ENCODE measurements at places on chromosomes 7 and 10.

DNA sequence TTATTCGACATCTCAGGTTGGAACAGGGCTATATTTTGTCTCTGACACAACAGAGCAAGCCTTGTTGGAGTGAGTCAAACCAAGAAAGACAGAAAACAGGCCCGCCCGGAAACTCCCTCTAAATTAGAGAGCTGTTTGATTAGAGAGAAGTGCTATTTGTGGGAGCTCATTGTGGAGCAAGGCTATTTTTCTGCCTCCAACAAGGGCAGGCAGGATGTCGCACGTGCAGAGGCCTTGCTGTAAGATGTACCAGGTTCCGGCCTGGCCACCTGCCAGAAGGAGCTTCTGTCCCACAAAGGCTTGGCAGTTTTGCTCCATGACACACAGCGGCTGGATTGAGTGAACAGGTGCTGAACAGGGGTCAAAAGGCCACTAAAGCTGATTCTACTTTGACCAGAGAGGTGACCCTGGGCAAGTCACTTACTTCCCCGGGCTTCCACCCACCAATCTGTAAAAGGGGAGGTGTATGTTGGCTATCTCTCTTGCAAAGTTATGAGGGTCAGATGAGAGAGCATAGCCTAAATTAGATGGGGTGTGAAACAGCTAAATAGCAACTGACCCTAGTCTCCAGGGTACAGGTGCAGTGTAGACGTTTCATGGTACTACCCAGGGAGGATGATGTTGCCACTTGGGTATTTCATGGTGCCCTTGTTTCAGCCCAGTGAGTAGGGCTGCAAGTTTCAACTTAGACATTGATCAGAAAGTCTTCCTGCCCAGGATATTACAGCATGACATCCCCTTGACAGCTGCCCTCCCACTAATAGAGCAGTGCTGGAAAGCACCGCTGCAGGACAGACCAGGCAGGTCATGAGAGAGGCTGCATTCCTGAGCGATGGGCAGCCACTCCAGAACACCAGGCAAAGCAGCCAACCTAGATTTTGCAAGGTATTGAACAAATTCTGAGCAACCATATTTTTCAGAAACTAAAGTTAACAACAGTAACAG is 62.0 kb downstream of the VSTM4 start:
- no peak for DNase-seq

DNA sequence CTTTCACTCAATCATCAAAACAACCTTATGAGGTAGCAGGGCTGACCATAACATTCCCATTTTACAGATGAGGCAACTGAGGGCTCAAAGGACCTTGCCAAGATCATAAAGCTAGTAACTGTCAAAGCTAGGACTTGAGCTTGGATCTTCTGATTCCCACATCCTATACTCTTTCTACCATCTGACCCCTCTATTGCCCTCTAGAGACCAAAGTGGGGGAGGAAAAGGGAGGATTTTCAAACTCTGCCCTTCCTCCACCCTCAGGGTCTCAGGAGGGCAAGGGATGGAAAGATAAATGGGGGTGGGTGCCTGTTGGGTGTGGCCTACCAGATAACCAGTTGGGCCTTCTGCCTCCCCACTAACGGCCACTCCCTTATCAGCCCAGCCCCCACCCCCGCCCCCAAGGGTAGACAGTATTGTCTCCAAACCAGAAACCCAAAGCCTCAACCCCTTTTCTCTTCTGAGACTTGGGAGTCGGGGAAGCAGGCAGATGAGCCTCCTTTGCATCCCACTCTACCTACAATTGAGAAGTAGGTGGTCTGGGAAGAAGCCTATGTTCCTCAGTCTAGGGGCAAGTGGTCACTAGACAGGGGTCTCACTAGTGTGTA is 7.9 kb downstream of the LDB1 start:
- DNase-seq, result no peak

- no peak for DNase-seq
Observed at GRCh38 chr10:69123306-69123746, 652 bp upstream of the VPS26A start.

DNA sequence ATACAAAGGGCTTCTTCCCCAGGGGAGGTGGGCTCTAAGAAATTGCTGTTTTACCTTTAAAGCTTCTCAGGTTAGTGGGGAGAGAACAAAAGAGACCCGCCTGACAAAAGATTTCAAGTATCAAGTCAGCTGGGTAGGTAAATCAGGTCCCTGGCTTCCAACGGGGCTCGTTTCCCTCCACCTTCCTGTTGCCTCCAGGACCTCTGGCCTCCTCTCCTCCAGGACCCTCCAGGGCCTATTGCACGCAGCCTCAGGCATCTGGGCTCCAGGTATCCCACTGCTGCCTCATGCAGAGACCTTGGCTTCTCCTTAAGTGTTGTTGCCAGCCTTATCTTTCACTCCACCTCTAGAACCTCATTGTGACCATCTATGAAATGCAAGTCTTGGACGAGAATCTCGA is 2.9 kb downstream of the BNIP3 start:
- DNase-seq, result no peak

- DNase-seq, result no peak
Observed at GRCh38 chr7:18421297-18422002, 74.1 kb upstream of the HDAC9 start.

DNA sequence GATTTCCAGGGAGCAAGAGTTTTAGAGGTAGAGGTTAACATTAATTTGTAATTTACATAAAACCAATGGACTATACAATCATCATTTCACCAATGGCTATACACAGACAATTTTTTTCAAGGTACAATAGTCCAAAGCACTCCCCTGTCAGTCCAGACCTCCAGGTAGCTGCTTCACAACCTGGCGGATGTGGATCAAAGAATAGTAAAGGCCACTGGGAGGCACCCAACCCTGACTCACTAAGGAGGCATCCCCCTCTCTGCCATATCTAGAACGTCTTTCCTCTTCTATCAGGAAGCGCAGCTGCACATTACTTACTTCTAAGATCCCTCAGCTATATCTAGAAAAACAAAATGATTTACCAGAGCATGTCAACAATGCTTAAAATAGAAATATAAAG is 217.7 kb upstream of the AOAH start:
- DNase-seq, result no peak

DNA sequence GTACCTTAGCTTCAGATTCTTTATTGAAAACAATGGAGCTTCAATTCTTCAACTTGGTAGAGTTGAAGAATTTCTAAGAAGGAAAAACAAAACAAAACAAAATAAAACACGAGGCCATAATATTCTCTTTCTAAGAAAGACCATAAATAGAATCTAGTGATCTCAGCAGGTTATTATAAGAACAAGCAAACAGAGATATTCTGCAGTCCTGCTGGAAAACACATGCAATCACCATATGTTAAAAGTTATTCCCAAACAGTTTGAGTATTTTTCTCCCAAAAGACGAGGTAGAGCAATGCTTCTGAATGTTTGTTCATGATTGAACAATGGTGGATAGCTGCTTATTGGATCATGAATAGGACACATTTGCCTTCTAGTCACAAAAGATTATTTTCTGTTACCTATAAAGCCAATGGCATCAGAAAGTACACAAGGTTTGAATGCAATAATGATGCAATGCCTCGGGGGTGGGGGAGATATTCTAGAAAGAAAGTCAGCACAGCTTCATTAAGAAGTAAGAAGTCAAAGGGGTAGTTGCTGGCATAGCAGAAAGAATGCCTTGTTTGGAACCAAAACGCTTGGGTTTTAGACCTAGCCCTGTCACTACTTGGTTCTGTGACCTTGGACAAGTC is 59.3 kb downstream of the CREB3L2 start:
- DNase-seq, result no peak

- peak; percentile 28 for DNase-seq
Observed at GRCh38 chr10:61779950-61780659, 117.4 kb downstream of the CABCOCO1 start.

- no peak for DNase-seq
Observed at GRCh38 chr10:79222186-79222585, 125.1 kb upstream of the PPIF start.

DNA sequence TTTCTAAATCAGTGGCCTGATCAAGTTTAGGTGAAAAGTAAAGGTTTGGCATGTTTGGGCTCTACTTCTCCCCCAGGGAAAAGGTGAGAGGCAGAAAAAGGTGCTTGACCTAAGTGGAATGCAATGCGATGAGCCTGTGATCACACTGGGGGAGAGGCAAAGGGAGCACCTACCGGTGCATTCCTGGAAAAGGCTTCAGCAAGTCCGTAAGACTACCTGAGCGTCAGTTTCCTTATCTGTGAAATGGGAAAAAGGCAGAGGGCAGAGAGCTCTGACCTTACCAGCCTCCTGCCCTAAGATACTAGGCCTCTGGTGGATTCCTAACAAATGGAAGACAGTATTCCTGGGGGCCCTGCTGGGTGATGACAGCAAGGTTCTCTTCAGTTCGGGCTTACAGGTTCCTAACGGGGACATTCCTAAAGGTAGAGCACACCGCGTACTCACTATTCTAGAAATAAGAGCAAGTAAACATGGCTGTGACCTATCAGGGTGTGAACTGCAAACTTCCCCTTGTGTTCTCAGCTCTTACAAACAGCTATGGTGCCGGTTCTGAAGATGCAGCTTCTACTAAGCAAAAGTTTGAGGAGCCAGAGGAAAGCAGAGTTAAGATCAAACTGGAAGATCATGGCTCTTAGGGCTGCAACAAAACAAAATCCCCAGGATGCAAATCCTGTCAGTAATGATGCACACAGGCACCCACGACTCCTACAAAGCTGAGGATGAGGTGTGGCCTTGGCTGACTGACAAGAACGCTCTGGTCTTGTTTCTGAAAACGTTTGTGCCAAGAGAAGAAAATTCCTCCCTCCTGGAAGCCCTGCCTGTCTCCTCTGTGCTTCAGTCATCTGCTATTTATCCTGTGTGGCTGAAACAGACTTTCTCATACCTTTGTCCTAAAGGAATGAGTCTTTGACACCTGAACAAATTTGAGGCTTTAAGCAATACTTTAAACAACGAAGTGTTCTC is 13.3 kb upstream of the ACSL5 start:
- no peak for DNase-seq

- DNase-seq, result no peak
Observed at GRCh38 chr10:5829267-5829666, 16.0 kb upstream of the GDI2 start.

DNA sequence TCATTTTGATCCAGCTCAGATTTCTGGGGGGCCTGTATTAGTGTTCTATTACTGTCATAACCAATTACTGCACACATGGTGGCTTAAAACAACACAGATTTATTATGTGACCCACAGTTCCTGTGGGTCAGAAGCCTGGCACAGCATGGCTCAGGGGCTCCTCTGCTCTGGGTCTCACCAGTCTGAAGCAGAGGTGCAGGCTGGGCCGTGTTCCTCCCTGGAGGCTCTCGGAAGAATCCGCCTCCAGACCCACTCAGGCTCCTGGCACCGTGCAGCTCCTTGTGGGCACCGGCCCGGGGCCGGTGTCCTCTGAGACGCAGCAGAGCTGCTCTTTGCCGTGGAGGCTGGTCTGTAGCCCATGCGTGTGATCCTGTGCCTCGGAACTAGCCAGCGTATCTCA is 61.5 kb downstream of the RAMP3 start:
- DNase-seq, result no peak

DNA sequence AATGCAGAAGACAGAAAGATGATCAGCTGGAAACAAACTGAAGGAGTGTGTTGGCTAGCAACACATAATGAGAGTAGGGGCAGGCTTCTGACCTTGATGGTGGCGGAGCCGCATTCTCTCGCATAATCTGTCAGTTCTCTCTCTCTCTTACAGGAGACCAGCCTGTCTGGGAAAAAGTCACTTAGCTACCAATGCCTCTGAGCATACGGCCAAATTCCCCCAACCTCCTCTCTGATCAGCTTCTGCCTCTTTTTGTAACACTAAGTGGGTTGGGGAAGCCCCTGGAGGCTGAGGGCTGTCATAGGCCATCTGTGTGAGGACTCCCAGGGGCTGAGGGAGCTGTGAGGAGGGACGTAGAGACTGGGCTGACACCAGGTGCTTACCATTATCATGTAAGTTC is 104.6 kb downstream of the HIPK2 start:
- peak; percentile 33 for DNase-seq

GRCh38 chr10:112678987-112679386 is 232.0 kb downstream of the VTI1A start:
- DNase-seq, result no peak

GRCh38 chr7:70384891-70385290 is 747.1 kb upstream of the GALNT17 start:
- no peak for DNase-seq

DNA sequence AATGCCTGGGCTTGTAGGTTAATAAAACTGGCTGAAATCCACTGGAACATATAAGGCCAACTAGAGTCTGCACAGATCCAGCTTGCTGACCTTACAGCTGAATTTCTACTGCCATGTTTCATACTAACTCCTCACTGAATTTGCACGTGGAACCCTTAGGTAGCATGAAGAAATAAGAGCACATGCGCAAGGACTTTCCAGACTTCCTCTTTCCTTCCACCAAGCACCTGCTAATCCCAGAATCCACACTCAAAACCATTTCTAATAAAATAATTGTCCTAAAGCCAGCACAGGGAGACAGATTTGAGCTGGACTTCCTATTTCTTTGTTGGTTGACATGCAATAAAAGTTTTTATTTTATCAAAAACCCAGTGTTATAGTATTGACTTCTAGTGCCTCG is 46.8 kb downstream of the NPVF start:
- no peak for DNase-seq

GRCh38 chr7:91946549-91946948 is 5.9 kb downstream of the AKAP9 start:
- DNase-seq, result no peak
